ENCODE measurements at places on chromosomes 7 and 10.

GRCh38 chr7:141715018-141715417, 6.9 kb downstream of the WEE2 start:
- DNase-seq: no peak

GRCh38 chr7:19139706-19140327, 5.4 kb downstream of the FERD3L start:
- DNase-seq: no peak

DNA sequence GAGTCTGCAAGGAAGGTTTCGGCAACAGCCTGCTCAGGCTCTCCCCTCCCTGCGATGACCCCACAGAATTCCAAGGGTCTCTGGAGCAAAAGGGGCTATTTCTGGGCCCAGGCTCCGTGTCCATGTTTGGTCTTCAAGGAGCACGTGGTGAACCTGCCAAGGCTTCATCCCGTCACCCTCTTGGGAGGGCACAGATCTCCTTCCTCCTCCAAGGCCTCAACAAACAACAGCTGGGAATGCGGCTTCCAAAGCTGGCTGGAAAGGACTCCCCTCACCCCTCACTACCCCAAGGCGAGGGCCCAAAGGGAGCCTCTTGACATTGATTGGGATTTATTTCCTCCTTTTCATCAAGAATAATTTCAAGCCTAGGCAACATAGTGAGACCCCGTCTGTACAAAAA, 14.0 kb upstream of the KPNA7 start:
- DNase-seq: no peak

- DNase-seq: no peak
Observed at GRCh38 chr7:29806208-29806994, at the start of gene WIPF3. TSS of gene WIPF3 (plus strand) at chr7:29806508. CDS start at chr7:29834725, 28,217 bp downstream.

DNA sequence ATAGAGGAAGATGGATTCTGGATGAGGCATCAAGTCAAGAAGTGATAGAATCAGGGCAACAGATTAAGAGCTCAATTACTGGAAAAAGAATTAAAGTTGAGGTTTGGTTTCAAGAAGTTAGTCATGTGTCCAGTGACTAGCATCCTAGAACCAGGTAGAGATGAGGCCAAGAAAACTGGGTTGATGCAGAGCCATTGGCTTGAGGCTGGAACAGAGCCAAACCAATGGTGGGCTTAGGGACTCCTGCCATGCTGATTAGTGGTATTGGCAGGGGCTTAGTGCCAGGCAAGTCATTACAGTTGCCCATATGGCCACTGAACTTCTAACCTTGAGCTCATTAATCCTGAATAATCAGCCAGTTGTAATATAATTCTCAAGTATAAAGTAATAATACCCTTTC, 18.5 kb downstream of the ZNF277 start:
- DNase-seq: no peak

DNA sequence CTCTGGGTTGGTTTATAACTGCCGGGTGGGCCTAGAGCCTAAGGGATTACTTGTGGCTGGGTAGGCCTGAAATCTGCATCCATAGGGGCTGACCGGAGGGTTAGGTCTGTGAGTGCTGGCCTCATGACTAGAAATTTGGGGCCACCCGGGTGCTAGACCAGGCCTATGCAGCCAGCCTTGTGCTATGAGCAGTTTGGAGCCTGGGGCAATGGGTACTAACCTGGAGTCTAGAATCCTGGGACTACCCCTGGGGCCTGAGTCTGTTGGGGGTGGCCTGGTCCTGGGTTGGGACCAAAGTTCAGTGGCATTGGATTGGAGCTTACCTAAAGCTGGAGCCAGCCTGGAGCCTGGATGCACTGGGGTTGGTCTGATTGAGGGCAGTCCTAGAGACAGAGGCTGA, 995.2 kb downstream of the ANKRD7 start:
- no peak for DNase-seq

GRCh38 chr7:69199661-69200060, 398.6 kb upstream of the AUTS2 start:
- no peak for DNase-seq

GRCh38 chr10:95312257-95312656, 21.5 kb upstream of the PDLIM1 start:
- no peak for DNase-seq

DNA sequence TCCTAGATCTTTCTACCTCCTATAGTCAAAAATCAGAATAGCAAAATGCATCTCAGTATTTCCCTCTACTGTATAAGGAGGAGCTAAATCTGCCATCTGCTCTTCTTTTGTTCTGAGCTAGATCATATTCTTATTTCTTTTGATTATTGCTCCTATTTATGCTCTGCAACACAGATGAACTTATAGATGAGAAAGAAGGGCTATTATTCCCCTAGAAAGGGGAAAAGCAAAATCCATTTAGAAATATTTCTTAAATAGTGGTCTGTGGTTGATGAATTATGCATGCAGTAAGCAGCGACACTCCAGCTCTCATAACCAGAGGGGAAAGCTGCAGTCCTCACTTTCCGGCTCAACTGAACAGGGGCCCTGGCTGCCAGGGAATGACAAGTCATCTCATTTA, 207.3 kb upstream of the SORCS1 start:
- DNase-seq: no peak

DNA sequence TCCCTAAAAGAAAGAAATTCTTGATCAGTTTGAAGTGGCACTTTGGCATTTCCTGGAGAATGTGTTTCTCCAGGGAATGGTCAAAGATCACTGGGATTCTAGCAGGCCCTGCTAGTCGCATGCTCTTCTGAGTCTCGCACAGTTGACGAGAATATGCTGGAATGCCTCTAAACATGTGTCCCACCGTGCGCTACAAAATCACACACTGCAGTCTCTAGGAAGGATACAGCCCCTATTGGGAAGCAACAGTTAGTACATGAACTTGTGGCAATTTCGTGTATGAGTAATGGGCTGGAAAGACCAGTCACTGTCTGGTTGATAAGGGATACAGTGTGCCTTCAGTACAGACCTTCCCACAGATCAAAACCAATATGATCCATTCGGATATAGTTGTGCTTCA, 257.9 kb downstream of the PRPF18 start:
- no peak for DNase-seq

GRCh38 chr10:3215153-3215775, 42.7 kb upstream of the PITRM1 start:
- DNase-seq: no peak

DNA sequence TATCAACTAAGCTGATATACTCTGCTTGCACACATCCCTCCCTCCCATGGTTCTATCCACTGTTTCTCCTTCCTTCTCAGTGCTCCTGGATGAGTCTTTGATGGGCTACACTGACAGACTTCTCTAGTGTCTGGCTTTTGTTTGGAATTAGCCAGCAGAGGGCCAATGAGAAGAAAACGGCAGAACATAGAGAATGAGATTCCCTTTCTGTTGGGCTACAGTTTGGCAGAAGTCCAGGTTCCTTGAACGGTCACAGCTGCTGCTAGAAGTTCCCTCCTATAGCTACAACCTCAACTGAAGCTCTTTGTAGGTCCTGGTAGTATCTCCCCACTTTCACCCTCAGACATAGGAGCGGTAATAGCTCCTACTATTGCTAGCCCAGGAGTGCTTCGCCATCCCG, 251.1 kb upstream of the LRRN3 start:
- no peak for DNase-seq

DNA sequence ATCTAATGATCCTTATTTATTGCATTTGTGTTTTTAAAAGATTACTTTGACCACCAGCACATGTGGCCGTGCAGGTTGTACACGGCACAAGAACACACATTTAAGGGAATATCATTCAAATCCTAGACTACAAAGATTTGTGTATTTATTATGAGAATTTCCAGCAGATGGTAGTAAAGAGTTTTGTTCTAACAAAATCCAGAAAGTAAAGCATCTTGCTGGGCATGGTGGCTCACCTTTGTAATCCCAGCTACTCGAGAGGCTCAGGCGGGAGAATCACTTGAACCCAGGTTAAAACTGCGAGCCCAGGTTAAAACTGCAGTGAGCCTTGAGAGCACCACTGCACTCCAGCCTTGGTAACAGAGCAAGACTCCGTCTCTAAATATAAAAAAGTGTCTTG, 31.5 kb downstream of the MACROH2A2 start:
- peak; percentile 53 for DNase-seq

DNA sequence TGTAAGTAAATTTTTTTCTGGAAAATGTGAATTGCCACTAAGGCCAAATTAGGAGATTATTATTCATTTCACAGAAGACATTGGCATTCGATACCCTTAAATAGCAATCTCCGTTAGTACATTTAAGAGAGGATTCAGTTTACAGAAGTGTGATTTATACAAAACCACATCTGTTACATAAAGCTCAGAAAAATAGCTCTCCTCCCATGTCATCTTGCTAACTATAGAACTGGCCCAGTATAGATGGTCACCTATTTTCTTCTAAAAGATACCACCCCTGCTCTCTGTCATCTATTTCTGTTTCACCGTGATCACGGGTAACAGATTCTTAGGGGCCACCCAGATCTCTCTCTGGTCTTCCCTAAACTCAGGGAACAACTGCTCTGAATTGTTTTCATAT, 119.1 kb downstream of the HIP1 start:
- no peak for DNase-seq

- peak; percentile 92 for DNase-seq
Observed at GRCh38 chr10:71727105-71727737, 7.6 kb upstream of the C10orf105 start.

- DNase-seq: no peak
Observed at GRCh38 chr10:33602278-33602677, 267.8 kb upstream of the NRP1 start.

DNA sequence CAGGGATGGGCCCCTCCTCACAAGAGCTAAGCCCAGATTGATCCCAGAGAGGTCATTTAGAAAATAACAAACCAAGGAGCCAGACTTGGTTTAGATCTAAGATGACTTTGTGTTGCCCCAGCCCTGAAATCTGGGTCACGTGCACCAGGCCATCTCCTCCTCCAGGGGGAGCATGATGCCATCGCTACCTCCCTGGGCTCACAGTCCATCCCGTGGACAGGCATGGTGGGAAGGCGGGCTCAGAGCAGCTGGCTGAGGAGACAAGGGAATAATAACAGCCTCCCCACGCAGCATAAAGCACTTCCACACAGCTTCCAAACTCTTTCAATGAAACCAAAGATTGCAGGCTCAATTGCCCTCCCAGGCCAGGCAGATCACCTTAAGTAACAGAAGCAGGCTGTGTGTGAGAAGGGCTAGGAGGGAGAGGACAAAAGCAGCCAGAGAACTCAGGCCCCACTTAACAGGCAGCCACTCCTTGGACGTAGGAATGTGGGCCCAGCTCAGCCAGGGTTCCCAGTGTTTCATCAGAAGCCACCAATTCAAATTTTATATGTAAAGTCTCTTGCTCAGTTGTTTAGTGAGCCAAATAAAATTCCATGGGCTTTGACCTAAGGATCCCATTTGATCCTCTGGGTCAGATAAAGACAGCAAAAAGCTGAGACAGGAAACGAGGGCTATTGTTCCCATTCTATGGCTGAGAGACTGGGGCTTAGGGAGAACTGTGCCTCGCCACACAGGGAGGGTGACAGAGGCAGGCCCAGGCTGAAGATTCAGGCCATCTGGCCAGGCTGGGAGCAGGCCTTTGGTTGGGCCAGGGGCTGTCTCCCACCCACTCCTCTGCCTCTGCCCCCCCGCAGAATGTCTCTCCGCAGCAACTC, 100.2 kb downstream of the COL13A1 start:
- DNase-seq: peak; percentile 66

DNA sequence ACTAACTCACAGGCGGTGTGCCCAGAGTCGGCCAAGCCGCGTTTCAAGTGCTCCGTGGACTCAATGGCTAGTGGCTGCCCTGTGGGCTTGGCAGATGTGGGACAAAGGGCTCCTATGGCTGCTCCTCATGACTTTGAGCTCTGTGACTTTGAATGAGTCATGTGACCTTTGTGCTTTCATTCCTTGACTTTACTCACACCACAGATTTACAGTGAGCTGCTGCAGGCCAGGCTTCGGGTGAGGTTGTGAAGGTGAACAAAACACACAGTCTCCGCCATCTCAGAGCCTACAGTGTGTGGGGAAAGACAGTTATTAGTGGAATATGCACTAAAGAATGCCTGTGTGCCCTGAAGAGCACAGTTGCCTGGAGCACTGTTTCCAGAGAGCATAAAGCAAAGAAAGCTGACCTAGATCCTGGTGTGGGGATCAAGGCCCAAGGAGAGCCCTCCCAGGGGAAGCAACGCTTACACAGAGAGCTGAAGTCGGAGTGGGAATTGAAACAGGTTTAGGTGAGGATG, 29.7 kb upstream of the PLEKHA1 start:
- no peak for DNase-seq

GRCh38 chr7:50607524-50608125, 42.4 kb upstream of the DDC start:
- DNase-seq: no peak
